ENCODE measurements at places on chromosomes 1 and 21.

DNA sequence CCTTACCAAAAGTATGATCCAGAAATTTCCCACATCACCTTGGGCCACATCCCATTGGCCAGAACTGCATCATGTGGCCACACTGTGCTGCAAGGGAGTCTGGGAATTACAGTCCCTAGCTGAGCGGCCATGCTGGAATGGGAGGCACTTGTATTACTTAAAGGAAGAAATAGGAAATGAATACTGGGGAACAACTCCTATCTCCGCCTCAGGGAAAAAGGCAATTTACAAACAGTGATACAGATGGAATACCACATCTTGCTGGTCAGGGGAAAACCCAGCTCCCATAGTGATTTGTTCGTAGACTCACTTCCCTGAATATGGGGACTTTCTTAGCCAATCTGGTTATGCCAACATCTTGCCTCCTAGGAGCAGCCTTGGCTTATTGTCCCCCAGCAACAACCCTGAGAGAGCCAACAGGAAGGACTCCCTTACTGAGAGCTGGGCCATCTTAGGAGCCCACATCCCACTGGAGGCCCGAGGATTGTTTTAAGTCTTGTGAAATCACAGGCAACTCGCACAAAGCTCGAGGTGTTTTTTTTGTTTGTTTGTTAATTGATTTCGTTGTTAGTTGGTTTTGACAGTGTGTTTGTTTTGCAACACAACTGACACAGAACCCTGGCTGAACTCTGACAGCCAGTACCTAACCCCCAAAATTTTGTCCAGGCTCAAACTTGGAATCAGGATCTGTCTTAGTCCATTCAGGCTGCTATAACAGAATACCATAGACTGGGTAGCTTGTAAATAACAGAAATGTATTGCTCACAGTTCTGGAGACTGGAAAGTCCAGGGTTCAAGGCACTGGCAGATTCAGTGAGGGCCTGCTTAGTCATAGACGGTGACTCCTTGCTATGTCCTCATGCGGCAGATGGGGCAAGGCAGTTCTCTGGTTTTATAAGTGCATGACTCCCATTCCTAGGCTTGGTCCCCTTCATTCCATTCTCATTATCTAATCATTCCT lies 14.9 kb downstream of the CDA start:
- no peak for DNase-seq

- no peak for DNase-seq
These were observed 490.3 kb downstream of the TTLL7 start for GRCh38 chr1:83508485-83509151.

DNA sequence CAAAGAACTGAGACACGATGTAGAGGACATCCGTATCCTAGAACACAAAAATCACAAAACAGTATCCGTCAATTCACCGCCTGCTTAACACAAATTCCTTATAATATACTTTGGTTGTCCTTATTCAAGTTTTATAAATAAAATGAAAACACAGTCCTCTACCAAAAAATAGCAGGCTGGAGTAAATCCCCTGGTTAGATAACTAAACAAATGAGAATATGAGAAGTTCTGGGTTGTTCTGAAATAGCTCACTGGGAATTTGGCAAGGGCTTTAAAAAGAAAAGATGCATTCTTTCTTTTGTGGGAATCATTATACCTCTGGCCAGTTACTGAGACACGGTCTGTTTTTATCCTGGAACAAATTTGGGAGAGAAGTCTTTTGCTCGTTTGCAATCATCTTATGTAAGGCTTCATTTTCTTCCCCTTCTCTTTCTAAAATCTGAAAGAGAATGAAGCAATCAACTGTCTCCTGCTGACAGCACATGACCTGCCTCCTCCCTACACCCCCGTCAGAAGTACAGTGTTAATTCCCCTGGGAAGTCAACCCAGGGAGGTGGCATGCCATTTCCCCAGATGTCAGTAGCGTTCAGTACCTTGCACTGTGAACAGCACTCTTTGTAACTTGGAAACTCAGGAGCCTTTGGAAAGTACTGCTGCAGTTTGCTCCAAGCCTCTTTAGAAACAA lies 37.1 kb upstream of the RAP1GAP start:
- DNase-seq: no peak

DNA sequence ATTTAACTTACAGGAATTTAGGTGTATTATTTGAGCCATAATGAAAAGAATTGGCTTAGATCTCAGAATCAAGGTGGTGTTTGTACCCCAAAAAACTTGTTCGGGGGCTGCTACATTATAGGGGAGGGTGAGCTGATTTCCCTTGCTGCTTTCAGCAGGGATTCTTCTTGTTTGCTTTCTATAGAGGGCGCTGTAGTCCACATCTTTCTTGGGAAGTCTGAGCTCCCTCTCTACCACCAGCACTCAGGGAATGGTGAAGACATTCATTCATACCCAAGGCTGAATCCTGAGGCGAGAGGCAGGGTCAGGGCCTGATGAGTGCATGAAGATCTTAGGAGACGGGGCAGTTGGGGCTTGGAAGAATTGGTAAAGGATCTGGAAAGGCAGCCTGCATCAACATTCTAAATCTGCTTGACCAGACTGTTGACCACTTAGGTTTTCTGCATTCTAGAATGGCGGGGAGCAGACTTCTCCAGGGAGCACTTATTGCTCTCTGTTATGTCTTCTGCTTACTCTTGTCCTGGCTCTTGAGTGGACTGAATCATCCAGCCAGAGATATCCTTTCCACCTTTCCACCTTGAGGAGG lies 18.9 kb downstream of the SPATA46 start:
- peak; percentile 27 for DNase-seq

DNA sequence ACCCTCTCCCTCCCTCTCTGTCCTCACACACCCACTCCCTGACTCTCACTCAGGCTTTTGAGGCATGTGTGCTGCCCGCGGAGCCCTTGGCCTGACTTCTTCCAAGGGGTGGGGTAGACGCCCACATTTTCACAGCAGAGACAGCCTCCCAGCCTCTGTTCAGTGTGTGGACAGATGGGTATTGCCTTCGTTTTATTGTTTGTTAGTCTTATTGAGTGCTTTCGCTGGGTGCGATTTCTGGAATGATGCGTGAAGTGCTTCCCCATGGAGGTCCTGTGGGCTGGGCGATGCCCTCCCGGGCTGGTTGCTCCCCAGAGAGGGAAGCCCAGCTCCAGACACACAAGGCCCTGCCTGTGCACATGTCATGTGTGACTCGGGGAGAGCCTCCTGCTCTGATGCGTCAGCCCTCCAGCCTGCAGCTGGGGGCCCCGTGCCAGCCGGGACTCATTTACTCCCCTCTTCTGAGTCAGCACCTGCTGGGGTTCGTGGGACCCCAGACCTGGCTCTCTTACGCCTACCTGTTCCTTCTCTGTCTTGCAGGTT lies 14.7 kb downstream of the PDXK start:
- DNase-seq: no peak

DNA sequence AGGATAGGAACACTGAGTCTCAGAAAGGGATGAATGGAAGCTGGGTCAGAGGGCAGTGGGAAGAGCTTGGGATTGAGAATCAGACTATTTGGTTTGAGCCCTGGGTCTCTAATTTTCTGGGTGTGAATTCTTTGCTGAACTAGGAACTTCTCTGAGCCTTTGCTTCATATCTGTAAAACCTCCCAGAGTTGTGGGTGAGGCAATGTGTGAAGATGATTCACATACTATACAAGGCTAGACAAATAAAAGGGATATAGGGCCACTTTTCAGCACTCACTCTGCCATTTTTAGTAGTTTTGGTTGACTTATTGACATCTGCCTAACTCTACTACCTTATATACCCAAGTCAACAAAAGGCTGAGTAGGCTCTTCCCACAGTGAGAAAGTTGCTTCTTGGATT lies 77.7 kb upstream of the JUN start:
- no peak for DNase-seq

- no peak for DNase-seq
These were observed 99.1 kb downstream of the CLEC20A start for GRCh38 chr1:178397678-178398077.

GRCh38 chr1:182259968-182260367 lies 131.6 kb downstream of the GLUL start:
- no peak for DNase-seq

GRCh38 chr1:163315773-163316374 lies 5.9 kb upstream of the NUF2 start:
- DNase-seq: peak; percentile 48

GRCh38 chr1:232105561-232105960 lies 479.0 kb downstream of the DISC1 start:
- no peak for DNase-seq

GRCh38 chr1:196259316-196259715 lies 348.9 kb downstream of the KCNT2 start:
- DNase-seq: no peak

DNA sequence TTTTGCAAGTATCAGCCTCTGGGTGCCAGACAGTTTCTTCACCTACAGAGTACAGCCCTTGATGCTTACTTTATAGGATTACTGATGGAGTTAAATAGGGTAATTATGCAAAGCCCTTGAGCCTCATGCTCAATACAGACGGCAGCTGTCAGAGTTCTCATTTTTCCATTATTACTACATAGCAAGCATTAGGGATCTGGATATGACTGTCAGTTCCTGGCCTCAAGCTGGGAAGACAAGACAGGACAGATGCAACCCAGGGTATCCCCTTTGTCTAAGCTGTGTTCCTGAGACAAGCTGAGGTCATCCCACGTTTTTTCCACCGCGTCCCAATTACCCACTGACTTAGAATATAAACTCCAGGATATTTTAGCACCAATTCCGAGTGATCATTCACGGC lies 94.4 kb downstream of the SLC35F3 start:
- no peak for DNase-seq

GRCh38 chr1:2640626-2641025 lies 7.8 kb upstream of the MMEL1 start:
- DNase-seq: no peak

GRCh38 chr1:59766227-59766855 lies 48.4 kb upstream of the HOOK1 start:
- DNase-seq: peak; percentile 48

- no peak for DNase-seq
These were observed 28.2 kb downstream of the CTNNBIP1 start for GRCh38 chr1:9881838-9882249.

- no peak for DNase-seq
These were observed 282.1 kb downstream of the RPS6KC1 start for GRCh38 chr1:213333121-213333520.

- DNase-seq: peak; percentile 92
These were observed 46.7 kb downstream of the RGS4 start for GRCh38 chr1:163115887-163116286.

GRCh38 chr21:20151741-20152140 lies 846.5 kb upstream of the NCAM2 start:
- DNase-seq: no peak

DNA sequence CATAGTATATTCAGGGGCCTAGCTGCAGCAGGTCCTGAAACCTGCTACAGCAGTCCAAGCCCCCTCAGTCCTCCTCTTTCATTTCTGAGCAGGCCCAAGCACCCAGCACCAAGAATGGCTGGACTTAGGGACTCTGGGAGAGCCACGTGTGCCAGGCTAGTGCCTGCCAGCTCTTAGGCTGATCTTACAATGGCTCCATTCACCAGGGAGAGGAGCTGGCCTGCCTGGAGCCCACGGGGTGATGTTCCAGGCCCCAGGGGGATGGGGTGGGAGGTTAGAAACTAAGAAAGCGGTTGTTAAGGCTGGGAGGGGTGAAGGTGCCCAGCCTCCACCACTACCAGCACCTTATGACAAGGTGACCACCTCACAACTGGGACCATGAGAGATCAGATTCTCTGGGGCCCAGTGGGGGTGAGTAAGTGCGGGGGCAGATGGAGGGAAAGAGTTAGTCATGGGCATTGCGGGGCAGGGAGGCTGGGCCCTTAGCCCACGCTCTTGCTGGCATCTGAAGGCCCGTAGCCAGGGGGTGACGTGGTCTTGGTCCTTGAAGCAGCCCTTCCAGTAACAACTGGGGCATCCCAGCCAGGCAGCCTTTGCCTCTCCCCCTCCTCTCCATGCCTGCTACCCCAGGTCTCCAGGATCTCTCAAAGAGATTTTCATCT lies 30.3 kb upstream of the CLIC4 start:
- no peak for DNase-seq

GRCh38 chr1:39673215-39673614 lies 1.3 kb upstream of the NT5C1A start:
- DNase-seq: no peak

- DNase-seq: peak; percentile 68
These were observed 991 bp downstream of the PRMT6 start for GRCh38 chr1:107057197-107058133.

Data from SK-N-DZ (cell line).